ENCODE measurements at places on chromosomes 4 and X. TPM values are rescaled to one million over a fixed set of nuclear protein-coding genes. Genes with fewer than 3 reads are reported as not detected.

- H3K4me1 ChIP-seq, result no peaks in the 10 kb centered on the region
- H3K36me3 ChIP-seq, result no peaks in the 10 kb centered on the region
- no peaks in the 10 kb centered on the region for H3K27me3 ChIP-seq
- no peak for DNase-seq
- no peak overlapping the region for H3K27ac ChIP-seq
- H3K4me3 ChIP-seq, result no peak overlapping the region
Observed at GRCh38 chr4:62930884-62931283, 1478.4 kb downstream of the TECRL start.

The SOX3 gene
- total RNA-seq, result not detected

DNA sequence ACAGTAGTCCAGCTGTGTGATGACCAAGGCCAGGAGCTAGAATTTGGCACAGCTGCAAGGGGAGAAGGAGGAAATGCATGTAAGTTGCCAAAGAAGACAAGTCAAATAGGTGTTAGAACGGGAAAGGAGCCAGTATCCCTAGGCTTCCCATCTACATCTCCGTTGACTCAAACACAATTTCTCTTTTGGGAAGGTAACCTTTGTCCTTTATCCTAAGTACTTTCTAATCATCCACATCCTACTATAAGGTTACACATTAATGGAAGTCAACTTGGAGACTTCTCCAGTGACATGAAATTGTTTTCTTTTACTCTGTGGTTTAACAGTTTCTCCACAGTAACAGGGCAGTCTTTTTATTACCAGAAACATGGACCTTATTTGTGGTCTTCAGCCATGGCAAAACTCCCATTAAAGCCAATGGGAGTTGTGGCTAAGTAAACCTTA lies 620.0 kb downstream of the ANKRD50 start:
- peaks cover 6% of the 10 kb centered on the region for H3K4me1 ChIP-seq
- H3K27me3 ChIP-seq, result no peaks in the 10 kb centered on the region
- no peak overlapping the region for H3K27ac ChIP-seq
- DNase-seq, result no peak

GRCh38 chrX:148371291-148371690 lies 129.1 kb upstream of the AFF2 start:
- no peak overlapping the region for H3K27ac ChIP-seq
- H3K4me3 ChIP-seq, result no peak overlapping the region
- H3K27me3 ChIP-seq, result no peaks in the 10 kb centered on the region
- H3K4me1 ChIP-seq, result no peaks in the 10 kb centered on the region
- no peak for DNase-seq
